ENCODE measurements at places on chromosomes 3 and 15. TPM values are rescaled to one million over a fixed set of nuclear protein-coding genes. Genes with fewer than 3 reads are reported as not detected.

TUSC7 gene
- total RNA-seq: not detected

RTP4 gene
- total RNA-seq: 3.6 TPM

PPM1L gene
- 2.7 TPM for total RNA-seq

CEP19 gene
- total RNA-seq: 5.2 TPM

ACKR4 gene
- not detected for total RNA-seq

FETUB gene
- total RNA-seq: not detected

RETNLB gene
- not detected for total RNA-seq

- DNase-seq: no peak
Measured at GRCh38 chr15:60788692-60789103, 309.8 kb upstream of the ICE2 start.

- peak; percentile 18 for DNase-seq
Measured at GRCh38 chr3:133930341-133930933, 34.8 kb upstream of the RAB6B start.

DNA sequence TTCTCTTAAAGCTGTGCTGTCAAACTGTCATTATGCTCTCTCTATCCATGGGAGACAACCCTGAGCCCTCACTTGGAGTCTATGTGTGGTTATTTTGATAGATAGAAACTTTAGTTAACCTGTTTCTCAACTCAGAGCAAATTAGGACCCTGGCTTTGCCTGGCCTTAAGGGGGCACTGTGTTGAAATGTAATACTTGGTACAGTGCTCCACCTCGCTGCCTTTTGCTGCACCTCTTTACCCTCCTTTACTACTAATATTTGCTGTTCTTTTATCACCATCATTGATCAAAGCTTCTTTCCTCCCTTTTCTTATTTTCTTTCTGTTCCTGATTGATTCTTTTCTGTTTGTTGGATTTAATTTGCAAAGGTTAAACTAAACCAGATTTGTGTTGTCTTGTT is 34.3 kb downstream of the STT3B start:
- peak; percentile 58 for DNase-seq

DNA sequence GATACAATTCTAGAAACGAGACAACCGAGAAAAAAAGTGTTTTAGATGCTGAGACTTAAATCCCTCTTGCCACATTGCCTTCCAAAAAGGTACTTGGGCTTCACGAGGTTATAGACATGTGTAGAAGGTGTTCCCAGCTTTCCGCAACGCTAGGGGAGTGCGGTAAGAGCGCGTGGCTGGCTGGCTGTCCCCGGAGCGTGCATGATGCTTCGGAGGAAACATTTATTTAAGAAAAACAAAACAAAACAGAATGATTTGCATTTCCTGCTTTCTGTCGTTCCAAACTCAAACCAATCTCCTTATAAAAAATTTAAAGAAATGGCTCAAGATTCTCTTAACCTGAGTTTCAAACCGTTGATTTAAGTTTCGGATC is 841 bp downstream of the SLC6A20 start:
- DNase-seq: no peak

DNA sequence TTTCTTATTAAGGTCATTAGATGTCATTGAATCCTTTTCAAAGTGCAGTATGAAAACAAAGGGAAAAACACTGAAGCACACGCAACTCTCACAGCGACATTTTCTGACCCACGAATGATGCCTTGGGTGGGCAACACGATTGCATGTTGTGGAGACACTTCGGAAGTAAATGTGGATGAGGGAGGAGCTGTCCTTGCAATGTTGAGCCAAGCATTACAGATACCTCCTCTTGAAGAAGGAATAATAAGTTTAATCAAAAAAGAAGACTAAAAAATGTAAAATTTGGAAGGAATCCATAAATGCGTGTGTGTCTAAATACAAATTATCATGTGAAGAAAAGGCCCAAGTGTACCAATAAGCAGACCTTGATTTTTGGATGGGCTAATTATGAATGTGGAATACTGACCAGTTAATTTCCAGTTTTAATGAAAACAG is 16.9 kb downstream of the THBS1 start:
- DNase-seq: no peak

DNA sequence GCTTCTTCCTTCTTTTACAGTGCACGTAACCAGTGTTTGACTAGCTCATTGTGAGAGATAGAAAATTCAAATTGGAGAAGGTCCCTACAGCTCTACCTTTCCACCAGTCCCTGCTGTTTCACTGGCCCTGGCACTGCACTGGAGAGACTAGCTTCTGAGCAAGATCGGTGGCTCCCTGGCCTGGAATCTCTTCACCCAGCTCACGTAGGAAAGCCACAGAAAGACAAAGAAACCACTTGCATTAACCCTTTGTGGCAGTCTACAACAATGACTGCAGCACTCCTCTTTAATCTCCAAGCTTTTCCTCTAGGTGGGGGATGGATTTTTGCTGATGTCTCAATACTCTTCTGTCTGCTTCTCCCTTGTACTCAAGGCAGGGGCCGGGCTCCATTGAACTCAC is 155.9 kb downstream of the PEX5L start:
- DNase-seq: no peak

DNA sequence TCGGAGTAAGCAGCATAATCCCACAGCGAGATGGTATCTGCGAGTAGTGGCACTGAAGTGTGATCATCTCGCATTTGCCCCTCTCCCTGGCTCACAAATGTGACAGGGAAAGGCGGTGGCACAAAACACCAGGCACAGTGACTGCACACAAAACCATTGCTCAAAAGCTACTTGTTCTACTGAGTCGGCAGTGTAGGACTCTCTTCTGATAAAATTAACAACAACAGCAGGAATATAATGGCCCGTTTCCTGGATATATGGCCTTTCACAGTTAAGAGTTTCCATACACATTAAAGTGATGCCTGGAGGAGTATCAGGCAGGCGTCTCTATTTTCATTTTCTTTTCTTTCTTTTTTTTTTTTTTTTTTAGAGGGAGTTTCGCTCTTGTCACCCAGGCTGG is 69.0 kb downstream of the MYO1E start:
- DNase-seq: no peak

DNA sequence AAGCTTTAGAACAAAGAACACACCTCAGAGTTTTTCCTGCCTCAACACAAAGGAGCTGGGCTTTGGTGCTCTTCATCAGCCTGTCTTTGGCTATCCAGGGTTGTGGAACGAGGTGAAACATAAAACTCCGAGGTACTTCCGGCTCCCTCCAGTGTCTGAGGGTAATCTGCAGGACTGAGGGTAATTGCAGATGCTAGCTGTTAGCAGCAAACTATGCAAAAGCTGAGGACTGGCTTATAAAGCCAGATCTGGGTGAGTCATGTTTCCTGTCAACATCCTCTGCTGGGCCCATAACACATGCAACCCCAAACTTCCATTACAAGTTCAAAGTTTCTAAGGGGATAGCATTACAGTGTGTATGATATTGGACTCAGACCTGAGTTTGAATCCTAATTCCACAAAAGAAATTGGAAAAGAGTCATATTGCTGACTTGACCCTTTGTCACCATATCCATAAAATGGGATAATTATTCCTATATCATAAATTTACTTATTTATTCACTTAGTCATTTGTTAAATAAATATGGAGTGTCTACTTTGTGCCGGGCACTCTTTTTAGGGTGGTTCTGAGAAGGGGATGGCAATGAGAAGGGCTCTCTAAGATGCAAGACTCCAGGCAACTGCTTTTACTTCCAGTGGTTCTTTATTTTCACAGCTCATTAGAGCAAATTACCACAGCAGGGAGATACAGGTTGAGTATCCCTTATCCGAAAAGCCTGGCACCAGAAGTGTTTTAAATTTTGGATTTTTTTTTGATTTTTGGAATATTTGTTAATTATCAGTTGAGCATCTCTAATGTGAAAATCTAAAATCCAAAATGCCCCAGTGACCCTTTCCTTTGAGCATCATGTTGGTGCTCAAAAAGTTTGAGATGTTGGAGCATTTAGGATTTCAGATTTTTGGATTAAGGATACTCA is 9.5 kb upstream of the TRIM69 start:
- peak; percentile 84 for DNase-seq

GRCh38 chr15:52558196-52558595 is 10.6 kb downstream of the ARPP19 start:
- DNase-seq: peak; percentile 82

DNA sequence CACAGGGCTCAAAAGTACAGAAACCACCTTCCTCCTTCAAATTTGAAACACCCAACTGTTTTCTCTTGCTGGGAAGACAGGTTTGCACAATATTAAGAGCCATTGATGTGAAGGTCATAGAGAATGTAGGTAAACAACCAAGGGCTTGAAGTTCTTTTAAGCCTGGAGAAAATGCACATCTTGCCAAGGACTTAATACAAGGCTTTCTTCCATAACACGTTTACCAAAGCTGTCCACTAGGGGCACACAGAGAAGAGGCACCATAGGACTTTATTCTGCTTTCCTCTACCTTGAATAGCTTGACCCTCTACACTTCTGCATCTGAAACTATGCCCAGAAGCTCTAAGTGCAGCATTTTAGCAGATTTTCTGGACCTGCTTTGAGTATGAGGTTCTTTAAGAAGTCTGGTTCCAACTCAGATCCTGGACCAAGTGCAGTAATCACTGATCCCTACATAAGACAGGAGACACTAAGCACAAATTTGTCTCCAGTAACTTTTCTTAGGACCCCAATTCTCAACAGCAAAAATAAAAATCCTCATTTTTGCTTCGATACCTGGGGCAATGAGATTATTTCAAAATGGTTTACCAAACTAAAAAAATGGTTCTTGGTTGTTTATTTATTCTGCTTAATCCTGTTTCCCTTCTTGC is 138.0 kb downstream of the FBN1 start:
- peak; percentile 27 for DNase-seq

GRCh38 chr15:89926158-89926557 is 13.4 kb upstream of the ARPIN start:
- no peak for DNase-seq

DNA sequence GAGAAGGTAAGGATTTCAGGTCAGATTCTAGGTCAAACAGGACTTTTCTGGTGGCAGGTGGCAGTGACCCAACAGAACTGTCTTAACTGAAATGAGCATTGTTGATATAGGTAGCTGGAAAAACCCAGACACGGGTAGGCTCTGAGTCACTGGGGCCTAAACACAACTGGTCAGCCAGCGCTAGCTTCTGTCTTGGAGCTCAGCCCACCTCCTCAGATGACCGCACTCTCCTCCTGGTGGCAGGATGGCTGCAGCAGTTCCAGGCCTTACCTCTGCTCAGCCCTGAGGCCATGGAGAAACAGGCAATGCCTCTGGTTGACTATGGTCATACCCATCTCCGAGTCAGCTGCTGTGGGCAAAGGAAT is 61.1 kb upstream of the GATA2 start:
- DNase-seq: no peak

- DNase-seq: no peak
Measured at GRCh38 chr15:69657626-69658025, 205.0 kb downstream of the RPLP1 start.

GRCh38 chr3:183701744-183702143 is 4.1 kb downstream of the YEATS2 start:
- no peak for DNase-seq

- DNase-seq: peak; percentile 86
Measured at GRCh38 chr3:197599089-197599765, 43.5 kb upstream of the BDH1 start.

- no peak for DNase-seq
Measured at GRCh38 chr3:138948371-138949001, 1.5 kb downstream of the FOXL2NB start.

DNA sequence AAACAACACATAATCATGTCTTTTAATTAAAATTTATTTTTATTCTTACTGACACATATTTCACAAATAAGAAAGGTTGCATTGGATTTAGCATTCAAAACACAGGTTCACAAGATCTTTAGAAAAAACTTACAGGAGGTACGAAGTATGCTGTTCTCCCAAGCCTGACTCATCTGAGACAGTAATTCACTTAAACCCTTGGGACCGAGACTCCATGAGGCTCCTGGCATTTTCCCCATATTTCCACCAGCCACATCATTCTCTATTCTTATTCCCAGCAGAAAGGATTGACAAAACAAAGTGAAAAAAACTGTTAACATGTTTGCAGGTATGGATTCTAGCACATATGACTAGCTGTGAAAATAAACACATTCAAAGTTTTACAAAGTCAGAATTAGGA is 52.6 kb downstream of the CNTN3 start:
- no peak for DNase-seq

GRCh38 chr3:71064956-71065763 is 518.4 kb downstream of the FOXP1 start:
- DNase-seq: peak; percentile 60

DNA sequence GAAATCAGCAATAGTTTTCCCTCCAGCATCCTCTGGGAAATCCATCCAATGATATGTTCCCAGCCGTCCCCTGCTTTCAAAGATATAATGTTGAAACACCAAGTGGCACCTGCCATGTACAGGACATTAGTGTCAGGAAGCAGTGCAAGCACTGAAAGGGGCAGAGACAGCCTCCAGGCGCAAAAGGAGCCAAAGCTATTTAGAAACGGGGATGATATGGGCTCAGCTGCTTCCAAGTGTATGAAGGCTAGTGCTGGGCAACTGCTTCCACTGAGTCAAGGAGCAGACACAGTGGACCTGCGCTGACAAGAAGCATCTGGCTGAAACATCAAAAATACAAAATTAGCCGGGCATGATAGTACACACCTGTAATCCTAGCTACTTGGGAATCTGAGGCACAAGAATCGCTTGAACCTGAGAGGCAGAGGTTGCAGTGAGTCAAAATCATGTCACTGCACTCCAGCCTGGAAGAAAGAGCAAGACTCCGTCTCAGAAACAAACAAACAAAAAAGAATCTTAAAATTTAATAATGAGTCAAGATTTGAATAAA is 119.7 kb downstream of the AQP9 start:
- no peak for DNase-seq

- no peak for DNase-seq
Measured at GRCh38 chr15:65354835-65355172, 23.0 kb downstream of the IGDCC3 start.

DNA sequence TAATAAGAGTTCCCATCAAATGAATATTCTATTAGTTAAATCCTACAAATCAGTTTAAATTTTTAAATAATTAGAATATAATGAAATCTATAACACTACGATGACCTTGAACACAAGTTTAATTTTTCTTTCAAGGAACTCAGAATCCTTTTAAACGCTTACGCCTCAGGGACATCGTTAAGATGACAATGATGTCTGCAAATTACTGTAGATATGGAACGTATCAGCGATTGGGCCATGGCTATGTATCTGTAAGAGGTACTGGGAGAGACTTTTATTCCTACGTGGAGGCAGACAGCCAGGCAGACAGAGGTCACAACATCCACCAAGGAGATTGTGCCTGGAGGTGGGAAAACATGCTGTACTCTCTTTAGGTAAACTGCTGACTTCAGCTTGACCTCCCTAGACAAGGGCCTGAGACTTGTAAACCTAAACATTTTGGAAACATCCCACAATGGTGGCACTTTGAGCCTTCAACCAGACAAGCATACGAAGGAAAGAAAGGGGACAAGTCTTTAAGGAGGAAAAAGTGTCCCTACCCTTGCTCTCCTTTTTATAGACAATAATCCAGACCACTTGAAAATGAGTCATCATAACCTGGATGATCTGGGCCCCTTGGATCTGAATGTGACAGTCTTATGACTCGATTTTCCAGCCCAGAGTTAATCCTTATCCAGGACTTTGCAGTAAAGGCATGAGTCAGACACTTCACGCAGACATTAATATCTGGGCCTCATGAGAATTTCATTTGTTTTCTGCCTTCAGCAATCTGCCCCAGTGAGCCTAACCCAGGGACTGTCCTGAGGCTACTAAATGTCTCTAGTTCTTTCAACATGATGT is 6.8 kb upstream of the LDHAL6B start:
- DNase-seq: no peak

All from activated CD8-positive, alpha-beta T cell treated with anti-CD3 and anti-CD28 coated beads for 36 hours (primary cell).